ENCODE measurements at places on chromosomes 4 and X.

- DNase-seq = peak; percentile 4
Measured at GRCh38 chr4:42865572-42866189, 26.8 kb upstream of the GRXCR1 start.

- DNase-seq = no peak
Measured at GRCh38 chr4:87502580-87503238, 26.5 kb downstream of the SPARCL1 start.

DNA sequence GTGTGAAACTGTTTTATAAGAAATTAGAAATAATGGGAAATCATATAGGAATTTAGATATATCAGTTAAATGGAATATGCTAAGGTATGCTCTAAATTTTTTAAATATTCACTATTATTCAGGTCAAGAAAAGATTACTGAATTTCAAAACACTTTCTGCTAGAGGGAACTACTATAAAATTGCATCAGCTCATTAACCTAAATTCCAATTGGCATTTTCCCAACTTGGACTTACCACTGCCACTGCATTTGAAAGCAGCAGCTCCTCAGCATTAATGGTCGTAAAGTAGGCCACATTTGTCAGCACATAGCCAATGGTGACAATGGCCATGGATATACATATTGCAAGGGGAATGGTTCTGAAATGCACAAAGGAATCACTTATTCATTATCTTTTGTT, 57.3 kb downstream of the SLC7A11 start:
- DNase-seq = no peak

DNA sequence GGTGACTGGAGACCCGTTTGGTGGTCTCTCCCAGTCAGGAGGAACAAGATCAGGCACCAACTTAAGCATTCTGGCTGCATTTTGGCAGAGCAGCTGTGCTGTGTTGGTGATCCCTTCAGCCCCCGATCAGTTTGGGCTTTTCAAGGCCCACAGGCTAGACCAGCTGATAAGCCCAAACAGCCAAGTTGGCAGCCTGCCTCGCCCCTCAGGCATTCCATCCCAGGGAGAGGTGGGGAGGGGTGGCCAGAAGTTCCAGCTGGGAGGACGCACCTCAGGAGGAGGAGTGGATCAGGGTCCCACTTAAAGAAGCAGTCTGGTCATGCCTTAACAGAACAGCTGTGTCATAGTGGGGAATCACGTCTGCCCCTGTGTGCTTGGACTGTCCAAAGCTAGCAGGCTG, 105.8 kb downstream of the CHIC1 start:
- DNase-seq = no peak

DNA sequence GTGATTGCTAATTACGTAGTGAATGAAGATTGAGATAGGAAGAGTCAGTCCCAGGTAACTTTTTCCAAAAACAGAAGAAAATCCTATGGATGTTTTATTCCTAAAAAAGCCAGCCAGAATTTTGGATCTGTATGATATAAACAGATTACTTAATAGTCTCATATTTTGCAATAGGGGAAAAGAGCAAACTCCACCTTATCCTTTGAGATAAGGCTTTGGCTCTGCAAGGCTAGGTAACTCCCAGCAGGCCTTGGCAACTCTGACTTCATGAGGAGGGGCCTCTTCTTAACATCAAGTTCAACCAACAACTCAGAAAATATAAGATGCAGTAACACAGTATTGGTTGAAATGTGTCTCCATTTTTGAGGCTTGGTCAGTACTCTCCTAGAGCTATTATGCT, 98.7 kb upstream of the SLC4A4 start:
- no peak for DNase-seq

GRCh38 chr4:5040856-5041620, 10.2 kb upstream of the STK32B start:
- DNase-seq = no peak

DNA sequence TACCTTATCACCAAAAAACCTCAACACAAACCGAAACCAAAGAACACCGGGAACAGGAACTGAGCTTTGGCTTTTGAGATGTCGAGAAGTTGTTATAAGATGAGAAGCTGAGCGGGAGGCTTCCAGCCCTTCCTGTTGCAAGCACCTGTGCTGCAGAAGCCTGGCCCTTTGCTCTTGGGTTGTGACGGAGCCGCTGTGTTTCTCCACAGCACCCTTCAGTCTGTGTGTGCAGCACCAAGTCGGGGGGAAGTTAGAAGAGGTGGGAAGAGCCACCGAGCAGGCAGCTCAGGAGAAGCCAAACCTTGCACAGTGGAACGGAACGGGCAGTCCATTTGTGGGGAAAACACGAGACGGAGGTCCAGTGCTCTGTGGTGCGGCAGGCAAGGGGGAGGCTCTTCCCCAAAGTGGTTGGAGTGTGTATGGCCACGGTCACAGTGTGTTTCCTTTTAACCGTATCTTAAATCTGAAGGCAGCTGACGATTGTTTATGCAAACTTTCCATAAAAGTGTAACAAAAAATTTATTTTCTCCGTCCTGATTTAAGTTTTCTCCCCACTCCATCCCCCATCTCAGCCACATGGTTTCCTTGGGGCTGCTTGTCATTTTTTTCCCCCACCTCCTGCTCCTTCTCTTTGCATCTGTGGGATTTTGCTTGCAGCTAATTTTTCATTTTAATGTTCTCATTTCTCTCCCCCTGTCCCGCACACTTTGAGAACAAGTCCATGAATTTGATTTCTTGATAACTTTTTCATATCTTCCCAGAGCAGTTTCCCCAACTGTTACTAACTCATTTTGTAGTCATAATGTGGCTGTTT, 123.7 kb downstream of the STOX2 start:
- DNase-seq = no peak

GRCh38 chr4:73142995-73143547, 73.6 kb upstream of the COX18 start:
- no peak for DNase-seq

- DNase-seq = no peak
Measured at GRCh38 chr4:151667666-151668065, 93.1 kb downstream of the GATB start.

GRCh38 chr4:152307669-152308068, 228.2 kb downstream of the FBXW7 start:
- no peak for DNase-seq

DNA sequence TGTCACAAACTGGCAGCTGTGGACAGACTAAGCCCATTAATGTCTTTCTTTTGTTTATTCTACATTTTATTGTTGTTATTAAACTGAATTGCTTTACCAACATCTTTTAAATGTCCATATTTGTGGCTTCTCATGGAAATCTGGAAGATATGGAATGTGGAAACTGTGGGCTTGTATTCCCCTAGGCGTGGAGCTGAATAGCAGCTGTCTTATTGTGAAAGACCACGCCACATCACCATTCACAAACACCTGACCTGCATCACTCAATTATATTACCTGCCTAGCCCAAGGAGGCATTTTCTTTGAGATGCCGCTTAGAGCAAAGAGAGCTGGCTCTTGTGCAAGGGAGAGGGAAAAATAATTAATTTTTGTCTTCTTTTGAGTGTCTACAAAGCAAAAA, 96.9 kb upstream of the GPRIN3 start:
- no peak for DNase-seq

- DNase-seq = no peak
Measured at GRCh38 chrX:136039968-136040367, 54.7 kb downstream of the SLC9A6 start.

GRCh38 chr4:2792711-2793585, at the start of gene SH3BP2:
Gene SH3BP2, plus strand, starts transcription at chr4:2793085. Its CDS starts 27,533 bp downstream, at chr4:2820618.
- no peak for DNase-seq

DNA sequence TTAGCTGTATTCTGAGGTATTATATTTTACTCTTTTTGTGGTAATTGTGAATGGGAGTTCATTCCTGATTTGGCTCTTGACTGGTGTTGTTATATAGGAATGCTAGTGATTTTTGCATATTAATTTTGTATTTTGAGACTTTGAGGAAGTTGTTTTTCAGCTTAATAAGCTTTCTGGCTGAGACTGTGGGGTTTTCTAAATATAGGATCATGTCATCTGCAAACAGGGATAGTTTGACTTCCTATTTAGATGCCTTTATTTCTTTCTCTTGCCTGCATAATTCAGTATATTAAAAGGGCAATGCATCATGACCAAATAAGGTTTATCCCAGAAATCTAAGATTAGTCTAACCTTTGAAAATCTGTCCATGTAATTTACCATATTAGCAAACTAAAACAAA, 44.7 kb upstream of the EPGN start:
- DNase-seq = no peak

GRCh38 chr4:2150076-2150475, 90.9 kb downstream of the NAT8L start:
- no peak for DNase-seq

- no peak for DNase-seq
Measured at GRCh38 chr4:8136529-8136928, 22.1 kb downstream of the ABLIM2 start.

DNA sequence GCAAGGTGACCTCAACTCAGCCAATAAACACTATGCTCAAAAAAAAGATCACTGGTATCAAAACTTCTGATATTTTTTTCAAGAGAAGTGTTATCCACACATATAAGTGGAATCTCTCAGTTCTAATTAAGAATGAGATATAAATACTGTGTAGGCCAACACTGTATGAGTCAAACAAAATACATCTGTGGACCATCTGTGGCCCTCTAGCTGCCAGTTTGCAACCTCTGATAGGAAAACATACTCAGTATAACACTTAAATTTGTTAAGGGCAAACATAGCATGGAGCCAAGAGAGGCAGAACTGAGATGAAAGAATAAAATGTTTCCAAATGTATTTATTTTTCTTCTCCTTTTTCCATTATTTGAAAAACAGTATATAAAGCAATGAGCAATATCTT, 377.3 kb downstream of the ARAP2 start:
- no peak for DNase-seq

GRCh38 chrX:56728752-56729151, 291 bp upstream of the NBDY start:
- no peak for DNase-seq

- DNase-seq = no peak
Measured at GRCh38 chr4:158169931-158170690, 2.7 kb downstream of the GASK1B start.

DNA sequence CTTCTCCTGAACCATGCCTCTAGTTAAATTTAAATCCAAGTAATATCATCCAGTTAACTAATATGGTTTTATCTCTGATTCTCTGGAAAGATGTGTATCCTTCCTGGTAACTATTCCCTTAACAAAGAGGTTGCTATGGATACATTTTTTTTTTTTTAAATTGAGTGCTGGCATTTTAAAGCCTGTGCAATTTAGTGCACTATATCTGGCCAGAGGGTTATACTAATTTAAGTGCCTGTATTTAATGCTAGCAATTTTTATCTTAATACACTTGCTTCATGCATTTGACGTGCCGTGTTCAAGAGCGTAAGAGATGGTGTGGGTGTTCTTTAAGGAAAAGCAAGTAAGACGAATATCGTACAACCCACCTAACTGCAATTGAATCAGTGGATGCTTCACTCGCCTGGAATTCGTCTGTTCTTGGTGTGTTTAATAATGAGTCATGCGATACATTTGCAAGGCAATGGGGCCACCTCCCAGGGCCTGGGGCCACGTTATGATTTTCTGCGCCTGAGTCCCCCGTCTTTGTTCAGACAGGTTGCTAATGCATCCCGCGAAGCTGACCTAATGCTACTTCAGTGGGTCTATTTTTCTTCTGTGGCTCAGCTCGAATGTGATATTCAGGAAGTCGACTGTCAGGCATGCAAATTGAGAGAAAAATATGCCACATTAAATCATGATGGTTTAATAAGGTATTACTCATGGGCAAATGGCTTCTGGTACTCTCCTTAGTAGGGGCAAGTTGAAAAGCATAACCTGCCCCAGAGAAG, 14.2 kb upstream of the MID1 start:
- no peak for DNase-seq

- DNase-seq = no peak
Measured at GRCh38 chr4:172982151-172982590, 186.4 kb upstream of the GALNT7 start.

- DNase-seq = no peak
Measured at GRCh38 chr4:55318175-55319129, 27.6 kb upstream of the SRD5A3 start.

GRCh38 chr4:84985952-84986351, 19.5 kb upstream of the WDFY3 start:
- DNase-seq = no peak

DNA sequence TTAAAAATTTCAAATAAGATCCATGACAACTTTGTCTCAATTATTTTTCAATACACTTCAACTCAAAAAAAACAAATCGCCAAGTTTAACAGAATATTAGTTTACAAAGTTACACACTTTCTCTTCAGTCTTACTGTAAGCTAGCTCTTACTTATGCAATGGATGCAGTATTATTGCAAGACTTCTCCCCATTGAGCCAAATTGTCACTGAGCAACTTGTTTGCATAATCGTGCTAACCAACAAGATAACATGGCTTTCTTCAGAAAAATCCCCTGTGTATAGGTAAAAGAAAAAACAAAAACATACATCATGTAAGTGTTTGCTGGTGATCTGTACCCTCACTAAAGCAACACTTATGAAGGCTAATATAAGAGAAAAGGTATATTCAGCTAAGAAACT, 18.9 kb downstream of the DNAJB14 start:
- DNase-seq = no peak

DNA sequence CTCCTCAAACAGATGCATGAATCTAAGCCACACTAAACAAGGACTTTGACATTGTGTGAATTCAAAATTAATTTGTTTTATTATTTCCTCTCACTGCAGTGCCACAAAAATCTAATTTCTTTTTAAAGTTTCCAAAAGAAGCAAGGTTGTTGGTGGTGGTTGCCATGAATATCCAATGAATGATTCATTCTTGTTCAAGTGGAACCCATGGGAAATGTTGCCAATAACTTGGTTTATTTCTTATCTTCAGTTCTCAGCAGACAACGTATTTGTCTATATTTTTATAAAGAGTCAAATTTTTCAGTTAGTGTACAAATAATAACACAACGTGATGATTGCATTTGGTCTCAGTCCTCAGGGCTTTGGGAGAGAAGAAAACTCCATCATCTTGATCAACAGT, 309.4 kb upstream of the NOCT start:
- DNase-seq = no peak

- no peak for DNase-seq
Measured at GRCh38 chr4:8316911-8317351, 47.4 kb downstream of the HTRA3 start.

DNA sequence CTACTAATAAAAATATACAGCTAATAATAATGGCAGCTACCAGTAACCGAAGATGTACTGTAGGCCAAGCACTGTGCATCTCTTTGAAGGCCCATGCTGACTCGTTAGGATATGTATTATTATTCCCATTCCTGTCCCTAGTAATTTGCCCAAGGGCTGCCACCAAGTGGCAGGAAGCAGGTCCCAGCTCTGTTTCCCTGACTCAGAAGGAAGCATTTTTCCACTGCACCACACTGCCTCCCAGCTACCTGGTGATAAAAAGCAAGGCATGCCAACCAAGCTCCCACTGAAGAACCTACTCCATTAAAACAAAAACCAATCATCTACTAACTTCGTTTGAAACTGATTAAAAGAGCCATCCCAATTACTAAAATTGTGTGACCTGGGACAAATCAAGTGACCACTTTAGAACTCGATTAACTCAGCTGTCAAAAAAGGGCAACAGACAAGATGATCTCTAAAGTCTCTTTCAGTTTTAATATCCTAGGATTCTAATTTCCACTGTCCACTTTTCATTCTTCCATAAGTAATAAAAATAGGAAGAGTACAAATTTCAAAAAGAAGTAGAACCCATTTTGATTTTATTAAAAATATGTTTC, 24.3 kb upstream of the PGM2 start:
- DNase-seq = no peak
